ENCODE measurements at places on chromosomes 7 and 10. TPM values are rescaled to one million over a fixed set of nuclear protein-coding genes. Genes with fewer than 3 reads are reported as not detected.

C7orf33 gene
- not detected for total RNA-seq

STAG3 gene
- 1.2 TPM for total RNA-seq

BRAT1 gene
- 59.6 TPM for total RNA-seq

GJD4 gene
- total RNA-seq: not detected

GLI3 gene
- not detected for total RNA-seq

FAM131B gene
- total RNA-seq: 0.19 TPM

OPALIN gene
- not detected for total RNA-seq

CRPPA gene
- total RNA-seq: 9.9 TPM

MACROH2A2 gene
- 26.9 TPM for total RNA-seq

UPK3B gene
- total RNA-seq: 6.0 TPM

HOXA9 gene
- 2.5 TPM for total RNA-seq

GOLGA7B gene
- total RNA-seq: 1.0 TPM

GRCh38 chr7:44891372-44891771 lies 6.0 kb upstream of the PURB start:
- H3K4me1 ChIP-seq: no peaks in the 10 kb centered on the region
- no peak overlapping the region for H3K4me3 ChIP-seq
- H3K27ac ChIP-seq: no peak overlapping the region
- no peaks in the 10 kb centered on the region for H3K36me3 ChIP-seq
- H3K27me3 ChIP-seq: no peaks in the 10 kb centered on the region
- DNase-seq: no peak

- H3K27me3 ChIP-seq: no peaks in the 10 kb centered on the region
- H3K36me3 ChIP-seq: no peaks in the 10 kb centered on the region
- no peak for DNase-seq
- H3K4me3 ChIP-seq: no peak overlapping the region
- no peak overlapping the region for H3K27ac ChIP-seq
These were observed 104.2 kb upstream of the EEPD1 start for GRCh38 chr7:36048902-36049240.

DNA sequence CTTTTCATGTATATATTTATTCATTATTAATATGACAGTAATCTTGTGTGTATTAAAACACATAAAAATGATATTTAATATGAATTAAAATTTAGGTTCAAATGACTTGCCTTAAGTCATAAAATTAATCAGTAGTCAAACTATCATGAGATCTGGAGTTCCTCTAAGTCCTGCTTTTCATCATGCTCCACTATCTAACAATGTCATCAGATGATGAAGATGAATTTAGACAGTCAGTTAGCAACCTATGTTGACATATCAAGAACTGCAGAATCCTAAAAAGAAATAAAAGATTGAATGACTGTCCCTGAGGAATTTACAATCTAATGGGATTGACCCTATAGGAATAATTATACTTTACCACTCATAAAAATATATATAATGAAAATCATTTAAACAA lies 7.1 kb downstream of the CABCOCO1 start:
- no peak for DNase-seq
- H3K4me3 ChIP-seq: no peak overlapping the region
- H3K27me3 ChIP-seq: no peaks in the 10 kb centered on the region
- no peaks in the 10 kb centered on the region for H3K4me1 ChIP-seq

GRCh38 chr10:106836933-106837663 lies 327.4 kb downstream of the SORCS1 start:
- no peak overlapping the region for H3K27ac ChIP-seq
- H3K4me3 ChIP-seq: no peak overlapping the region
- no peaks in the 10 kb centered on the region for H3K36me3 ChIP-seq
- no peaks in the 10 kb centered on the region for H3K4me1 ChIP-seq
- H3K27me3 ChIP-seq: no peaks in the 10 kb centered on the region

GRCh38 chr10:13848520-13849445 lies 262.0 kb downstream of the PRPF18 start:
- no peak overlapping the region for H3K4me3 ChIP-seq
- no peak overlapping the region for H3K27ac ChIP-seq
- no peak for DNase-seq
- H3K27me3 ChIP-seq: peaks cover 39% of the 10 kb centered on the region

GRCh38 chr10:73182568-73182967 lies 14.6 kb downstream of the FAM149B1 start:
- no peak for DNase-seq
- H3K4me1 ChIP-seq: no peaks in the 10 kb centered on the region
- H3K27me3 ChIP-seq: no peaks in the 10 kb centered on the region
- H3K36me3 ChIP-seq: peaks cover 5% of the 10 kb centered on the region
- H3K4me3 ChIP-seq: no peak overlapping the region

DNA sequence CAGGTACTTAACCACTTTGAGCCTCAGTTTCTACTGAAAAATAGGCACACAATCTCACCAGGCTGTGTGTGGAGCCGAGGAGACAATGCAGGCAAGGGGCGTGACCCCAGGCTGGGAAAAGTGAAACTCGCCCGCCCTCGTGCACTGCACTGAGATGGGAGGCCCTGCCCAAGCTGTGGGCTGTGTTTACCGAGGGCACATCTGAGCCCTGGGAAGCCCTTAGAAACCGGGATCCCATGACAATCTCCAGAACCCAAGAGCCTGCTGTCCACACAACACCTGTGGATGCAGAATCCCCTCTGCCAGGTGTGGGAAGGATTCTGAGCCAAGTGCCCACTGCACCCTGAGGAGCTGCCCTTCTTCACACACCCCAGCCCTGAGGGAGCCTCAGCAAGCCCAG lies 198.3 kb downstream of the GRID1 start:
- H3K4me1 ChIP-seq: peaks cover 16% of the 10 kb centered on the region
- H3K36me3 ChIP-seq: peaks cover 8% of the 10 kb centered on the region
- H3K4me3 ChIP-seq: no peak overlapping the region
- no peak overlapping the region for H3K27ac ChIP-seq
- H3K27me3 ChIP-seq: peaks cover 20% of the 10 kb centered on the region

GRCh38 chr7:128055637-128056036 lies 24.4 kb upstream of the LRRC4 start:
- H3K27ac ChIP-seq: no peak overlapping the region
- no peak for DNase-seq
- no peaks in the 10 kb centered on the region for H3K36me3 ChIP-seq
- no peak overlapping the region for H3K4me3 ChIP-seq
- H3K4me1 ChIP-seq: peaks cover 10% of the 10 kb centered on the region
- H3K27me3 ChIP-seq: no peaks in the 10 kb centered on the region

GRCh38 chr7:28155019-28155660 lies 25.5 kb downstream of the JAZF1 start:
- DNase-seq: no peak
- H3K4me3 ChIP-seq: no peak overlapping the region
- H3K27me3 ChIP-seq: no peaks in the 10 kb centered on the region
- peaks cover 52% of the 10 kb centered on the region for H3K4me1 ChIP-seq
- H3K27ac ChIP-seq: no peak overlapping the region
- peaks cover 5% of the 10 kb centered on the region for H3K36me3 ChIP-seq

DNA sequence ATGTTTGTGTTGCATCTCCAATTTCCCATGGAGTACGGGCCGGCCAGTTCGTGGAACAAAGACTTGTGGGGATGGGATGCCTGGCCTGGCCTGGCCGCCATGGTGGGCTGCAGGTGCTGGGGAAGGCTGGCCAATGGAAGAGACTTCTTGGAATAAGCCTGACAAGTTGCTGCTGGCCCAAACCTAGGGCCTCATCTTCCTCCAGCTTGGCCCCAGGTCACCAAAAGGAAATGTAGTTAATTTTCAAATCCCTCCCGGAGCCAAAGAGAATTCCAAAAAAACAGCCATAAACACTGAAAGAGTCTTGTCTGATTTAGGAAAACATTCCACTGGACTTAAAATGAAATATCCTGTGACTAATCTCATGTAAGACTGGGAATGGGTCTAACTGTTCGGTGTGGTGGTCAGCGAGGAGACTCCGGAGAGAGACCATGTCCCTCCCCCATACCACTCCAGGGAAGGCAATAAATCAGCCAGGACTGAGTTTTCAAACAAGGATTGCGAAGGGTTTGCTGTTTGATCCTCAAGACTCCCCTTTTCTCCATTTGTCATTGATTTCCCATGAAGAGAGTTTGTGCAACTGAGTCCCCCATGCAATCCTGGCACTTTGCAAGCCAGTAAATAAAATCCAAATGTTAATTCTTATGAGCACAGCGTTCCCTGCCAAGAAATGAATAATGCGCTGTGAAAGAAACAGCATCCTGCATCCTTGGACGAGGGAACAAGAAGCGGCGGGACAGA lies 128.7 kb upstream of the HABP2 start:
- H3K4me3 ChIP-seq: no peak overlapping the region
- peaks cover 77% of the 10 kb centered on the region for H3K27me3 ChIP-seq
- no peak for DNase-seq
- H3K27ac ChIP-seq: no peak overlapping the region

- DNase-seq: no peak
- H3K27ac ChIP-seq: peak overlapping the region; percentile 67
- peaks cover 16% of the 10 kb centered on the region for H3K36me3 ChIP-seq
- H3K4me3 ChIP-seq: peak overlapping the region; percentile 38
These were observed 6.9 kb downstream of the STN1 start for GRCh38 chr10:103911021-103911459.

- no peak overlapping the region for H3K27ac ChIP-seq
- no peaks in the 10 kb centered on the region for H3K36me3 ChIP-seq
- no peak for DNase-seq
- no peaks in the 10 kb centered on the region for H3K27me3 ChIP-seq
- peaks cover 29% of the 10 kb centered on the region for H3K4me1 ChIP-seq
- H3K4me3 ChIP-seq: no peak overlapping the region
These were observed 162.5 kb downstream of the MAGI2 start for GRCh38 chr7:79290841-79291497.

GRCh38 chr10:114867365-114867764 lies 45.8 kb downstream of the FHIP2A start:
- H3K4me1 ChIP-seq: no peaks in the 10 kb centered on the region
- no peaks in the 10 kb centered on the region for H3K36me3 ChIP-seq
- no peaks in the 10 kb centered on the region for H3K27me3 ChIP-seq
- DNase-seq: no peak
- no peak overlapping the region for H3K4me3 ChIP-seq
- no peak overlapping the region for H3K27ac ChIP-seq

DNA sequence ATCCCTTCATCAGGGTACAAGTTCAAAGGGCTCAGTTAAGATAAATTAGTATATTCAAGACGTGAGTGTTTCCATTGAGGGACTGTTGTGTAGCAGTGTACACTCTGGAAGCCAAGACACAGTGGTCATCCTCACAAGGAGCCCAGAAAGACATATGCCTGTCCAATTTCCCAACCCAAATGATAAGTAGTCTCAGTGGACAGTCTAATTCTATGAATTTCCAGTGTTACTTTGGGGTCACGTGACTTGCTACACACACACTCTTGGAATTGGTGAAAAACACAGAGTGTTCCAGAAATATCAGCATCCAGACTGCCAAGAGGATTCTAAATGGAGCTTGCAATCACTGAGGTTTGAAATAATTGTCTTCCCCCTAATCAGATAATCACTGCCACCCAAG lies 365.1 kb downstream of the WDR11 start:
- no peak overlapping the region for H3K4me3 ChIP-seq
- no peaks in the 10 kb centered on the region for H3K4me1 ChIP-seq
- no peak overlapping the region for H3K27ac ChIP-seq
- no peaks in the 10 kb centered on the region for H3K27me3 ChIP-seq

- peak overlapping the region; percentile 94 for H3K4me3 ChIP-seq
- no peak for DNase-seq
- no peaks in the 10 kb centered on the region for H3K27me3 ChIP-seq
- peak overlapping the region; percentile 95 for H3K27ac ChIP-seq
- H3K36me3 ChIP-seq: peaks cover 88% of the 10 kb centered on the region
- H3K4me1 ChIP-seq: peaks cover 53% of the 10 kb centered on the region
These were observed 248 bp downstream of the PSPH start for GRCh38 chr7:56051053-56051338.

GRCh38 chr10:32367793-32368453 lies 21.0 kb upstream of the EPC1 start:
- DNase-seq: peak; percentile 71
- H3K27ac ChIP-seq: no peak overlapping the region
- peaks cover 22% of the 10 kb centered on the region for H3K4me1 ChIP-seq
- H3K36me3 ChIP-seq: no peaks in the 10 kb centered on the region

GRCh38 chr7:114554781-114555537 lies 140.3 kb downstream of the FOXP2 start:
- H3K4me1 ChIP-seq: no peaks in the 10 kb centered on the region
- no peak overlapping the region for H3K4me3 ChIP-seq
- H3K27me3 ChIP-seq: no peaks in the 10 kb centered on the region
- no peak overlapping the region for H3K27ac ChIP-seq

DNA sequence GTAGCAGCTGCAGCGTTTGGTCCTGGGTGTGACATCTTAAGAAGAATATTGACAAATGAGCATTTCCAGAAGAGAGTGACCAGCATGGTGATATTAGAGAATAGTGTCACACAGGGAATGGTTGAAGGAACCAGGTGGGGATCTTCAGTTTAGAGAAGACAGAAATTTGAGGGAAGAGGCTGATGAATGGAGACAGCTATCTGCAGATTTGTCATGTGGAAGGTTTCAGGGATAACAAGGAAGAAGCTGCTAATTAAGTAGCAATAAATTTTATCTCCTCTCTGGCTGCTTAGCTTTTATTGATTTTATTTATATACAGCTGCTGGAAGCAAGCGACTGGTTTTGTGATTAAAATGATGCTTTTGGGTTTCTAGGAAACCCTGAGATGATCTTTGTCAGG lies 26.0 kb downstream of the SDK1 start:
- no peaks in the 10 kb centered on the region for H3K36me3 ChIP-seq
- H3K4me1 ChIP-seq: peaks cover under 1% of the 10 kb centered on the region
- DNase-seq: no peak
- H3K4me3 ChIP-seq: no peak overlapping the region
- no peak overlapping the region for H3K27ac ChIP-seq

GRCh38 chr10:92181575-92181974 lies 109.3 kb downstream of the CPEB3 start:
- H3K27me3 ChIP-seq: no peaks in the 10 kb centered on the region
- DNase-seq: no peak
- H3K27ac ChIP-seq: no peak overlapping the region

GRCh38 chr7:151404216-151405011 lies 5.4 kb downstream of the WDR86 start:
- peak overlapping the region; percentile 44 for H3K27ac ChIP-seq
- peaks cover 18% of the 10 kb centered on the region for H3K4me1 ChIP-seq

Measured in Calu3 (cell line).